Stimulated activated CD8-positive, alpha-beta memory T cell treated with anti-CD3 and anti-CD28 coated beads, Interleukin-7, amount 100 ng/mL, for 1 hour (primary cell): ENCODE measurements at places on chromosomes 7 and 10.

DNA sequence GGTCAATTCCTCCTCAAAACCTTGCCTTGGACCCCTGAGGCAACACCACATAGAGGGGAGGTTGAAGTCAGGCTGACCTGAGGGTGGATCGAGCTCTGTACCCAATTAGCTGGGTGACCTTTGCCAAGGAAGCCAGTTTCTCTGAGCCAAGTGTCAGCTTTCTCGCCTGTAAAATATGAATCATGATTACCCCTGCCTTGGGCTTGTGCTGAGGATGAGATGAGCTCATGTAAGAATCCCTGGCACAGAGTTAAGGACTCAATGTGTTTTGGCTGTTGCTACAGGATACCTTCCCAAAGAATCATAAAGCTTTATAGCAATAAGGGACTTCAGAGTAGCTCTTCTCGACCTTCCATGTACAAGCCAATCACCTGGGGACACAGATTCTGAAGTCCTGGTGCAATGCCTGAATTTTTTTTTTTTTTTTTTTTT, 43.5 kb upstream of the CACUL1 start:
- DNase-seq = no peak

DNA sequence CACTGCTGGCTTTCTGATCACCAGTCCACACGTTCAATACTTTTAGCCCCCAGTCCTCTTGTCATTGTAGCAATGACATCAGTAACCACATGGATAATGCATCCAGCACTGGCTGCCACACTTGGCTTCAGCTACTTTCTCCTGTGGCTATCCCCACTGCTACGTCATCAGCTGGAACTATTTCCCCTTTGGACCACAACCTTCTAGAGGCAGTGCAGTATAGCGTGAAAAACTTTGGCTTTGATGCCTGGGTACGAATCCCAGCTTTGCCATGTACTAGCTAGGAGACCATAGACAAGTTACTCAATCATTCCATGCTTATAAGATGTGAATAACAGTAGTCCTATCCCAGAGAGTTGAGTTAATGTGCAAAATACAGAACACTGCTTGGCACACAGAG, 63.2 kb downstream of the CCDC3 start:
- no peak for DNase-seq

DNA sequence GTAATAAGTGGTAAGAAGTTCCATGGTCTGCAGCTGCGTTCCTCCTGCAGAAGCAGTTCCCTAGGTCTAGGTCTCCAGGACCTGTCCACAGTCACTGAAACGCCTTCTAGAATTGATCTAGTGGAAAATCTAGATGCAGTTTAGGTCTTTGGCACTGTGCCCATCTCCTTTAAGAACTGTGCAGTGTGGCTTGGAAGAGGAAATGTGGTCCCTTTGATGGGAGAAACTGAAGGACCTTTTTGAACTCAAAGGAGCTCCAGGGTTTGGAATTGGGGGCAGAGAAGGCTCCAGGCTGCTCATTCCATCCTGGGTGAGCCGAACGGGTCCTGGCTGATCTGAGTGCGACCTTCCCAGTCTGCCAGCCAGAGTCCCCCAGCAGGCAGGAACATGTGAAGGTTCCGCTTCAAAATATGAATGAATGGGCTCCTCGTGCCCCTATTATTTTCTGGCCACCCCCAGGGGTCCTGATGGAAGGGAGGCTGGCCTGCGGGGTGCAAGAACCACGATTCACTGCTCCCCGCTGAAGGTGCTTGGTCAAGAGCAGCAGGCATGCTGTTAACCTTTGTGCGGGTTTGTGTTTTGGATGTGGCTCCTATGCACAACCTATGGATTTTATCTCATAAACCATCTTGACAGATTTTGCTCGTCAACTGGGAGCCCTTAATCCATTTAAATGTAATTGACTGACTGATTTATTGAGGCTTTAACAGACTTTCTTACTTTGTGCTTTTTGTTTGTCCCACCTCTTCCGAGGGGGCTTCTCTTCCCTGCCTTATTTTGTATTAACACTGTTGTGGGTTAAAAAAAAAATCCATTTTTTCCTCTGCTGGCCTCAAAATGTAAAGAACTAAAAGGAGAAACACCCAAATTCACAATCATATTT, 36.7 kb downstream of the ZNF467 start:
- no peak for DNase-seq

DNA sequence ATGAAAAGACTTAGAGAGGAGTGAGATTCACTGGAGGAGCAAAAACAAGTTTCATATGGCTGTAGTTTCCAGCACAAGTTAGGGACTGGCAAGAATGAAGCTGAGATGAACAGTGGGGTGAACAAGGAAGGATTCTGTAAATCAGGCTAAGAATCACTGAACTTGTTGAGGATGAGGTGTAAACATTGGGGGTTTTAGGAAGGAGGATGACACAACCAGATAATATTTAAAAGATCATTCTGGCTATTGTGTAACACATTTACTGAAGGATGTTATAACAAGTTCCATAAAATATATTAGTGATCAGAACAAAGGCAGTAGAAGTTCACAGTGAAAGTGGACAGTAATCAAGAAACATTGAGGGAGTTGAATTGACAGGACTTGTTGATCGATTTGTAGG, 68.9 kb downstream of the CD36 start:
- DNase-seq = no peak

- no peak for DNase-seq
Observed at GRCh38 chr7:102413091-102413490, 16.9 kb downstream of the PRKRIP1 start.

- no peak for DNase-seq
Observed at GRCh38 chr7:73850781-73851207, 8.5 kb upstream of the METTL27 start.
